D341Med (cell line): ENCODE measurements at places on chromosomes 13 and 19.
A peak's percentile ranks its signal among the peaks of the same experiment; 100 is the strongest.

DNA sequence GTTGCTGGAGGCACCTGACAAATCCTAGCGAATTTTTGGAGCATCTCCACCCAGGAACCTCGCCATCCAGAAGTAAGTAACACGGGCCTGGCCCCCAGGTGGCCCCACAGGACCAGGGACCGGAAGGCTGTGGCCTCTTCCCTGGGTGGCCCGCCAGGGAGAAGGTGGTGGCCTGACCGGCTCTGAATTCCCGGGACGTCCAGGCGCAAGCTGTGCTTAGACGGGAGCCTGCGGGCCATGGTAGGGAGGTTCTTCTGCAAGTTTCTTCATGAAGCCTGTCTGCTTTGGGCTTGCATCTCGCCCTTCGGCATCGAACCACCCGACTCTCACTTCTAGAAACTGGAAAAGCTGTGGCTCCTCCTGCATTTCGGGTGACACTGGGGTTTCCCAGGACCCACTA is 47.4 kb downstream of the KDM4B start:
- DNase-seq, result no peak

- no peak for DNase-seq
These were observed 8.1 kb downstream of the FARP1 start for GRCh38 chr13:98150832-98151479.

DNA sequence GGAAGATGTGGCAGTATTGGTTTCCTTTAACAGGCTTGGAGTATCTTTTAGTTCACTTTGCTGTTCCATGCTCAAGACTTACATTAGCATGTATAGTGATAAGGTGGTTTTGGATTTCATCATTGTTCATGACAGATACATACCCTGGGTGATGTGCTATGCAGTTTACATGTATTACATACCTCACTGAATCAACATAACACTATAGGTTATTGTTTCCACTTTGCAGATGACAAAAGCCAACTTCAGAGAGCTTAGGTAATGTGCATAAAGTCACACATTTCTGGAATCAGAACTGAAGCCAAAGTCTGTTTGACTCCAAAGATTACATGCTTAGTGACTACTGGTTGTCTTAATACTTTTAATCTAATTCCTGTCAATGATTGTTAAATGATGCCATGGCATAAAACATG is 7.1 kb downstream of the COMMD6 start:
- DNase-seq, result no peak

- DNase-seq, result peak; percentile 40
These were observed 527 bp downstream of the PODNL1 start for GRCh38 chr19:13937479-13938300.

DNA sequence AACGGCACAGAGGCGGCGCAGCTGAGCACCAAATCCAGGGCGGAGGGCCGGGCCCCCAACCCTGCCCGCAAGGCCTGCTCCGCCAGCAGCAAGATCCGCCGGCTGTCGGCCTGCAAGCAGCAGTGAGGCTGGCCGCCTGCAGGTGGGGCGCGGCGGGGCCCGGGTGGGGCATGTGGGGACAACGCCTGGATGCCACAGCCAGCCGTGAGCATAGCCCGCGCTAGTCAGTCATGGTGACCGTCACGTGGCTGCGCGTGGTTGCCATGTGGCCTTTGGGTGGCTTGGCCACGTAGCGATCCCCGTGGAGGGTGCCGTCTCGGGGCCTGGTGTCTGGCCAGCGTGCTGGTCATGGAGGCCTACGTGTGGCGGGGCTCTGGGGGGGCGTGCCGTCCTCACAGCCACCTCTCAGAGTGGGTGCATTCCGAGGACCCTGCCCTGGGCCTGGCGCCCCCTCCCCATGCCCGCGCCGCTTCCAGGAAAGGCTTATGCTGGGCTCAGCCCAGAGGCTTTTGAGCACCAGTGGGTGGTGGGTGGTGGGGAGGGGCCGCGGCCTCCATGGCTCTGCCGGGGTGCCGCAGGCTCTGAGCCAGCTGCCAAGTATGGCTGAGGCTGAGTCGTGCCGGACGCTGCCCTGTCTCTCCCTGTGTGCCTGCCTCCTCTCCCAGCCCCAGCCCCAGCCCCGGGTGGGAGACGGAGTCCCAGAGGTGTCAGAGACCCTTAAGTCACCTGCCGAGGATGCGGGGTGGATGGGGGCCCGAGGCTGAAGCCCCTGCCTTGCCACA is 11.1 kb downstream of the CBARP start:
- DNase-seq, result no peak

DNA sequence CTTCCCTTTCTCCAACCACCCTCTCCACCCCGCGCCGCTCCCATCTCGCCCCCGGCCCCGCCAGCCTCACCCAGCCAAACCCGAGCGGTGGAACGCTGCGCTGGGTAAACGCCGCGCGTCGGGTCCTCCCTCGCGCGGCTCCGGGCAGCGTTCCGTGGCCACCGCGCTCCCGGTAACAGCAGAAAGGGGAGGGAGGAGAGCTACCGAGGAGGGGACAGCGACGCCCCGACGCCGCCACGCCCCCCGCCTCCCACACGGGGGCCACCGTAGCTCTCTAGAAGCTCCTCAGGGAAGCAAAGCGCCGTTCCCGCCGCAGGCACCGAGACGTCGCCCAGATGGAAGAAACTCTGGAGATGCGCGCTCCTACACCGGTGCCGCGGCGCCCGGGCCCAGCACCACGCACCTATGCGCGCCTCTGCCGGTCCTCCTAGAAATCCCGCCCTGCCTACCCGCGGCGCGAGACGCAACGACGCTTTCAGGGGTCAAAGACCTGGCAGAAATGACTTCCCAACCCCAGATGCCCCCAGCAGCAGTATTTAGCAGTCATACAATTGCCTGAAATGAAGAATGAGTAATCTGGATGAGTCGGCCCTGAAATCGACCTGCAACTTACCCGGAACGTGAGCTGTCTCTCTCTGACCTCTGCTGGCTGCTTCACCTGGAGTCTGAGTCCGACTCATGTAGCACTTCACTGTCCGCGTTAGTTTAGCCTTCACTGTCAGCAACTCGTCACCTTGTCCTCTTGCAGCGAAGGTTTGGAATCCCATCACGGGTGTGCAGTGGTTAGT is at the start of gene RUBCNL:
Gene RUBCNL, minus strand, starts transcription at position 189 of the 788 bp plus-strand sequence. CDS start 14,777 bp downstream, outside the sequence.
- peak; percentile 65 for DNase-seq

- no peak for DNase-seq
These were observed 663 bp upstream of the PLA2G4C start for GRCh38 chr19:48111280-48111679.

DNA sequence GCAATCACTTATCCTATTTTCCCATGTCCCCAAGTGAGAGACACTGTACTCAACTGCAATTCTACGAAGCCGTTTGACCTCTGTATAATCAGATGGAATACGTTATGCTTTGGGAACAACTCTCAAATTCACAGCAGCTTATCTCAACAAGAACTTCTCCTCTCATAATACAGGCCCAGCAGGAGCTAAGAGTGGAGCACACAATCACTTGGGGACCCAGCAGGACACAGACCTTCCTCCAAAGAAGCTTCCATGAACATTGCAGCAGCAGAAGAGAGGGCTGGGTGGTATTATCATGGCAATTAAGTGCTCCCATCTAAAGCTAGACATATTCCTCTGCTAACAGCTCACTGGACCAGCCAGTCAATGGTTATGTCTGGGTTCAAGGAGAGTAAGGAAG is 428.3 kb upstream of the MIR17HG start:
- DNase-seq, result no peak

- no peak for DNase-seq
These were observed 1.3 kb downstream of the UBL3 start for GRCh38 chr13:29849071-29849631.

GRCh38 chr19:55391191-55391670 is 5.5 kb downstream of the RPL28 start:
- no peak for DNase-seq

- DNase-seq, result no peak
These were observed 261.9 kb upstream of the SOX21 start for GRCh38 chr13:94974015-94974951.

- no peak for DNase-seq
These were observed 43.1 kb downstream of the NFIC start for GRCh38 chr19:3409346-3410064.
